ENCODE measurements at places on chromosomes 5 and 9.

- DNase-seq: no peak
Measured at GRCh38 chr9:134925011-134925511, 7.3 kb upstream of the FCN1 start.

DNA sequence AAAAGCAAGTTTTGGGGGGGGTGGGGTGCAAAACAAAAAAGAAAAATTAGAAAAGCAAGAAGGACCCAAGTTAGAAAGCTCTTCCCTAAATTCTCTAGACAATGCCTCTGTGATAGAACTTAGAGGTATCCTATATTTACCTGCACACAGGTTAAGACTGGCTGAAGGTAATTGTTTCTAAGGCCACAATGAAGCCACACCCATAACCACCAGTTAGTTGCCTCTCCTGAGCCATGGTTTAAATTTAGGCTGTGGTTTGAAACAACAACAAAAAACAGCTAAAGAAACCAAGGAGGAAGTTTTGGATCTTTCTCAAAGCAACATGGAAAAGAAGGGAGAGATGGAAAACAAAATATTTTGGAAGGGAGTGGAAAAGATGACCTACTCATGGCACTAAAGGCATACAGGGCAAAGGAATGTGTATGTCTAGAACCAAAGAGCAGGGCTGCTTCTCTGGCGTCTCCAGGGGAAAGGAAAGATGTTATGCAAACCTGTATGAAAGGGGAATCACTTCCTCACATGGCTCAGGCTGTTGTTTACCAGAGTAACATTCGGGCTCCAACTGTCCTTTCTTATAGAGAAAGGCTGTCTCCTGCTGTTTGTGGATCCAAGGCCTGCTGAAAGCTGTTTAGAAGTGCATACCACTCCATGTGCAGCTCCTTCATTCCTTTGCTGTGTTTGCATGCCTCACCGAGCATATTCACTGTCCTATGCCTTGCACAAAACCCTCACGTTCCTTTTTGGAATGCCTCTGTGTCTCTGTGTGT lies 408.9 kb upstream of the MPDZ start:
- DNase-seq: no peak

DNA sequence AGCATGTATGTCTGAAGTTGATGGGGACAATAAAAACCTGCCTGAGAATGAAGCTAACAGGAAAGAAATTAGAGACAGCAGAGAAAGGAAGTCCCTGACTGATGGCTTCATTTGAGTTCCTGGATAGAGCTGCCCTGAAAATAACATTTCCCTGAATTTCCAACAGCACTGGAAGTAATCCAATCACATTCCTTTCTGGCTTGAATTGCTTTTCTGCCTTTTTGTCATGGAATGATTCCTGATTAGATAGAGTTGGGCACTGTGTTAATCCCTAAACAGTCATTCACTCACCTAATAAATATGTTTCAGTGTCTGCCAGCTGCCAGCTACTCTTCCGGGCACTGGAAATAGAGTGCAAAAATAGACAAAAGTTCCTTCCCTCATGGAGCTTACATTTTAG lies 30.0 kb upstream of the SH3RF2 start:
- DNase-seq: no peak

- no peak for DNase-seq
Measured at GRCh38 chr9:74336161-74336560, 161.0 kb upstream of the RORB start.

- no peak for DNase-seq
Measured at GRCh38 chr9:131651599-131651998, 88.3 kb downstream of the RAPGEF1 start.

GRCh38 chr5:107868650-107869409 lies 198.1 kb upstream of the EFNA5 start:
- DNase-seq: no peak

Measured in GM19239 (cell line).